ENCODE measurements at places on chromosomes 16 and 17.

- DNase-seq: no peak
Observed at GRCh38 chr17:53892222-53892621, 69.5 kb downstream of the KIF2B start.

- no peak for DNase-seq
Observed at GRCh38 chr17:63753215-63753614, 11.6 kb upstream of the STRADA start.

DNA sequence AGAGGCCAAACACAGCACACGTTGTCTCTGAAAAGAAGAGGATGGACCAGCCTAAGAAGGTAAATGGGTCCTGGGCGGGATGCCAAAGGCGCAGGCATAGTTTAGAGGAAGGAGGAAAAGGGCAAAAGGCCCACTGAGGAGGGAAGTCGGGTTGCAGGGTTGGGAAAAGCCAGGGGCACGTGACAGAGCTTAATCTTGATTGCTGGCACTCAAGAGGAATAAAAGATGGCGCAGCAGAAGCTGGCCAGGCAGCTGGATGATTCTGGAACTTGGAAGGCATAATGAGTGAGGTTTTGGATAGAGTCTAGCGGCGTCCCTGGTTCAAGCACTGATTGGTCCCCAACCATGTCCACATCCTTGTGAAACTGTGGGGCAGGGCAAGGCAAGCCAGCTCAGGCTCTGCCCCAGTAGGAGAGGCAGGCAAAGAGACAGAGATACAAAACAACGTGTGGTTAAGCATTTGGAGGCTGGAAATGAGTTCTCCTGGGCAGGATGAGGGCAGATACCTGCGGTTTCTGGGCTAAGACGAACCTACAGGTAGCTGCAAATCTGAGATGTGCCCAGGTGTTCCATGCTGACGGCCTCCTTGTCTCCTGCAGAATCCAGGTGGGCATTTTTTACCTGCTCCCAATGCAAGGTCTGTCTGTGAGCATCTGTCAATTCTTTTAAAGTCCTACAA lies 52.7 kb upstream of the CIBAR2 start:
- DNase-seq: no peak

- DNase-seq: no peak
Observed at GRCh38 chr17:45739786-45740185, 44.3 kb upstream of the CRHR1 start.

GRCh38 chr16:4328046-4328781 lies 12.3 kb downstream of the GLIS2 start:
- DNase-seq: peak; percentile 44

- no peak for DNase-seq
Observed at GRCh38 chr16:34802396-34802795, 1343.0 kb downstream of the TP53TG3F start.

GRCh38 chr16:87854053-87854906 lies 15.0 kb downstream of the SLC7A5 start:
- DNase-seq: no peak

- DNase-seq: no peak
Observed at GRCh38 chr17:3596804-3597464, 12.3 kb downstream of the TRPV1 start.

DNA sequence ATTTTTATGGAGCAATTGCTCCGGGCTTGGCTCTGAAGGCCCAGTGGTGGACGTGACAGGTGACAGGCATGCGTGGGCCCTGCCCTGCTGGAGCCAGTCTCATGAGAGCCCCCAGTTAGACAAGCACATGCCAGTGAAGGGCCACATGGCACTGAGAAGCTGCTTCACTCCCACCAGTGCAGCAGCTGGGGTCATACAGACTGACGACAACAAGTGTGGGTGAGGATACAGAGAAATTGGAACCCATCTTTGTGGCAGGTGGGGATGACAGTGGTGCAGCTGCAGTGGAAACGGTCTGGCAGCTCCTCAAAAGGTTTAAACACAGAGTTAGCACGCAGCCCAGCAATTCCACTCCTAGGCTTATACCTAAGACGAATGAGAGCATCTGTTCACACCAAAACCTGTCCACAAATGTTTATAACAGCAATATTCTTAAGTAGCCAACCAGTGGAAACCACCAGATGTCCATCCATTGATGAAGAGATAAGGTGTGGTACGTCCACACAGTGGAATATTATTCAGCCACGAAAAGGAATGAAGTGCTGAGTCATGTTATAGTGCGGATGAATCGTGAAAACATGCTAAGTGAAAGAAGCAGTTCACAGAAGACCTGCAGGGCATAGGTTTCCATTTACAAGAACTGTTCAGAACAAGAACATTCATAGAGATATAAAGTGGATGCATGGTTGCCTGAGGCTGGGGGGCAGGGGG lies 12.5 kb upstream of the CIBAR2 start:
- DNase-seq: no peak

GRCh38 chr17:19703828-19704613 lies 12.4 kb downstream of the SLC47A2 start:
- DNase-seq: no peak

GRCh38 chr16:73212431-73212830 lies 164.5 kb upstream of the ZFHX3 start:
- DNase-seq: no peak

GRCh38 chr17:29180788-29181160 lies 576 bp upstream of the MYO18A start:
- no peak for DNase-seq

GRCh38 chr16:59887856-59888255 lies 1153.7 kb upstream of the GOT2 start:
- no peak for DNase-seq

DNA sequence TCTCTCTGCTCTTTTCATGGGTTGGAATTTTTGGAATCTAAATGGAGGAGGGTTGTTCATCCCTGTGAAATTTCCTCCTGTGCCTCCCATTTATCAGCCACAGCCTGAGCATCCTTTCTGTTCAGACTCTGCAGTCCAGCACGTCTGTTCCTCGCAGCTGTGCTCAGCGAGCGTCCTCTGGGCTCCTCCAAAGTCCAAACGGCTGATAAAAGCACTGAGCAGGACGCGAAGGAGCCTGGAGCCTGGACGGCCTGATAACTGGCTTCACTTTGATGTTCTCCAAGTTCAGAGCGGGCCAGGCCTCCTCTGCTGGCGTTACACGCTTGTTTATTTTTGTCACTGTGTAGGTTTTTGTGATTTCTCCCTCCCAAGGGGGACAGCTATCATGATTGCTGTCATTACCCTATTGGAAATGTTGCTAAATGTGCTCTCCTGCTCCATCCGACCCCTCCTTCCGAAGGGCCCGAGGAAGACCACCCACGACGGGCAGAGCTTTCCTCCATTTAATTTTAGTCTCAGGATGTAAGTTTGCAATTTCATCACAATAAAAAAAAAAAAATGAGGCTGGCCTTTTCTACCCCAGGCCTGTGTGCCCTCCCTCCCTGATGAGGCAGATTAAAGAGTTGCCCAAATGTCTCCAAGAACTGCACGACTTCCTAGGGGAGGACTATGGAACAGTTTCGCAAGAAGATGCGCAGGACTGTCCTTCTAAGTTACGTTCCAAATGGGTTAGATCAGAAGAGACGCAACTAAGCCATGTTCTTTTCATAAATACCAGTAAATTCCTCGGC lies 290.5 kb upstream of the FOXF1 start:
- no peak for DNase-seq

DNA sequence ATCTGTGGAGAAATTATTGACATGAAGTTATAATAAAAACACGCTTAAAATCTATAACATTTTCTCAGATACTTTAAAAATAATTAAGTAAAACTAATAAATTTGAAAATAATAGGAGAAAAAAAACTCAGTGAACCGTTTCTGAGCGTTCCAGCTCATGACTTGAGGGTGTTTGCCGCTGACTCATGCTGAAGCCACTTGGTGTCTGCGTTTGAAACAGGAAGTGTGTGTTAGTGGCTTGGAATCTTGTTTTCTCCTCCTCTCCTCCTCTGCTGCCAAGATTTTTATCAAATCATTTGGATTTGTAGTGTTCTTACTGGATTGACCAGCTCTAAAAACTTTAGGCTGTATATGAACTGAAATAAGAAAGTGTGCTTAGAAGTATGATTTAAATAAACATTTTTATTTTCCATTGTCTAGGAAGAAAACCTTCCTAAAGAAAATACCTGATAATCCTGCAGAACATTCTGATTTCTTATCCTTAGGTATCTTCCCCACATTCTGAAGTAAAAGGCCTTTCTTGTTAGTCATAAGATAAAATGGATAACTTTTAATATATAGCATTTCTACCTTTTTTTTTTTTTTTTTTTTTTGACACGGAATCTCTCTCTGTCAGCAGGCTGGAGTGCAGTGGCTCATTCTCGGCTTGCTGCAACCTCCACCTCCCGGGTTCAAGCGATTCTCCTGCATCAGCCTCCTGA lies 30.8 kb downstream of the USP10 start:
- no peak for DNase-seq

GRCh38 chr17:34703533-34703932 lies 124.2 kb downstream of the TMEM132E start:
- no peak for DNase-seq

GRCh38 chr16:86831366-86831765 lies 253.0 kb downstream of the FOXL1 start:
- no peak for DNase-seq

- DNase-seq: no peak
Observed at GRCh38 chr16:47476654-47477345, 15.7 kb downstream of the PHKB start.

DNA sequence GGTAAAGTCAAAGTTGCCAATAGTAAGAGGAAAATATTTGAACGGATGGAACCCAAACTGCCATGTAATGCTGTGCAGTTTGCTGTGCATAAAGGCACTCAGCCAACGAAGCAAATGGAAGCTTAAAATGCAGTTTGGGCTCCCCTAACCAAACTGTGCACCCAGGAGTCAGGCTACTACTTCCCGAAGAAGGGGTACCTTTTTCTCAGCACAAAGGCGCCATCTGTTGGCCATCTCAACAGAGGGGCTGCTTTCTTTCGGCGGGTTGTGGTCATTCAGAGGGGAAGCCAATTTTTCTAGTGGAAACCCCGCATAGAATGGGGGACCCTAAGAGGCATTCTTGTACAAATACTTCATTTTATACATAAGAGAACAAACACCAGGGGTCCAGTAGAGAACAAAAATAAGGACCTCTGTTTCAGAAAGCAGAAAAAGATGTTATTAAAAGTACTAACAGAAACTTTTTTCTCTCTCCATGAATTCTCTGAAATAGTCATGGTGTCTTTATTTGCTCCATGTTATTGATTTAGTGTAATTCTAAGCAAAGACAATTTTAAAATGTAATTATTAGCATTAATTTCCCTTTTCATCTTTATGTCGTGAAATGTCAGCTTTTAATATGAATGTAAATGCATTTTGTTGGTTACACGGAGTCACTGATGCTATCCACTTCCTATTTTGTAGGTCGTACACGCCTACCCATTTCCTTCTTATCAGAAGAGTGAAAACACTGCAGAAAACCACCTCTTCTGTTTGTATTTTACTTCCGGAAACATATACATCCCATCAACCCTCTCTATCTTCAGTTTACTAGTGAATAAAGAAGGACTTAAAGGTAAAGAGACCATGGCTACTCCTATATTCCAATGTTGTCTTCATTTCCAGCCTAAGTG lies 453.3 kb downstream of the KCNJ2 start:
- DNase-seq: no peak

DNA sequence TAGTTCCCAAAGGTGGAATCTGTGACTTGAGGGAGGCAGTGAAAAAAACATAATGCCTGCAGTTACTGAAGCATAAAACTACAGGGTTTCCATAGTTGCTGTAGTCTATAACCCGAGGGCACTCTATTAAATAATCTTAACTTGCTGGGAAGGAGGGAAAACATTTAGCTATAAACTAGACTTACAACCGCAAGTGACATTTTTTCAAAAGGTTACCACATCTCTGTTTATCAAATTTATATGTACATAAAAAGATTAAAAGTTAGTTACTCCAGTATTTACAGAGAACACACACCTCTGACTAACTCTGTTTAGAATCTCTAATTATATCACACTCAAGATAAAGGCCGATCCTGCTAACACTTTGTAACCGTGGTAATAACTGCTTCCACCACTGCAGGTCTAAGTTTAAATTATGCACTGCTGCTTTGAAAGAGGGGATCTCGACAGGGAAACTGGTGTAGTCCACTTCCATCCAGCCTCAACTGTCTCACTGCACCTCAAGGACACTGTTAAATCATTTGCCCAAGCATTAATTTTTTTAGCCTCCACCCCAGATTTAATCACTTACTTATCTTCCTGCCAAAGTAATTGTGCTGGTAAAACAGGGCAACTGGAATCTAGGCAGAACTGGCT lies 14.6 kb downstream of the KCNJ16 start:
- no peak for DNase-seq

DNA sequence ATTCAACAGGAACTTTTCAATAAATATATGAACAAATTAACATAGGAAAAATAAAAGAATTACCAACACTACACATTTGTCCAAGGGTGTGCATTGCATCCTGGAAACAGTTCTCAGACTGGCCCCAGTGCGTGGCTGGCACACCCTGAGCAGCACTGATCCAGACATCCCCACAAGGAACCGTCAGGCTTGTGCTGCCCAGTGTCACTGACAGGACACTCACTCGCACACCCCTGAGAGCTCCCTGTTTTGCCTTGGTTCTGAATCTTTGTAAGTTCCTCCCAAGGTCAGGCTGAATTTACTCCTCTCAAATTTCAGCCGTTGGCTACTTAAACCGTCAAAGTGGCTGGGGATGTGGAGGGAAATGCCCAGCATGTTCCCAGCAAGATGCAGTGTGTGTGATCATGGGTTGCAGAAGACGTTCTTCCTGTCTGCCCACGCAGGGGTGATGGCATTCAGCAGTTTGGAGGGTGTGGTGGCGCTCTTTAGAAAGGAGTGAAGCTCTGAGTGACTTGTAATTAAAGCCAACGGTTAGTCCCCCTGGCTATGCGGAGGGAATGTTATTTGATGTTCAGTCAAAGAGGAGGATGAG lies 1.7 kb downstream of the MT2A start:
- DNase-seq: peak; percentile 61

- DNase-seq: no peak
Observed at GRCh38 chr17:45828582-45829133, 16.0 kb upstream of the SPPL2C start.

- DNase-seq: no peak
Observed at GRCh38 chr16:22008215-22009059, 526 bp downstream of the MOSMO start.

DNA sequence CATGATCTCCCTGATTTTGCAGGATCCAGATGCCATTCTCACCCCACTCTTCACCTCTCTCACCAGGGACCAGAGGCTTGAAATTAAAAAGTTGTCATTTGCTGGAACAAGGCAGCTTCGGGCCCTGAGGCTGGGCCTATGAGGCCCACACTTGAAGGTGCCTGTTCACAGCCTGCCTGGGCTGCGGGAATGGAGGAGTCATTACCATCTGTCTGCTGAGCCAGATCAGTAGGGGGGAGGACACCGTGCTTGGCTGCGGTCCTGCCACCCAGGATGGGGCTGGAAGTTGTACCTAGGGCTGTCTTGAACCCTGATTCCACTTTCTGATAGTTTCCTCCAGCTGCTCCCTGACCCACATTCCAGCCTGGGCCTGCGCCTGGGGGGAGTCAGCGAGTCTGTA lies 208.3 kb upstream of the N4BP1 start:
- no peak for DNase-seq

All from activated CD4-positive, alpha-beta T cell treated with anti-CD3 and anti-CD28 coated beads for 1 hour (primary cell).